ENCODE measurements at places on chromosomes 3 and 15. TPM values are rescaled to one million over a fixed set of nuclear protein-coding genes. Genes with fewer than 3 reads are reported as not detected.
A peak's percentile ranks its signal among the peaks of the same experiment; 100 is the strongest.

Gene CHRFAM7A
- total RNA-seq = not detected

Gene VGLL3
- not detected for total RNA-seq

Gene SNX22
- 0.19 TPM for total RNA-seq

Gene TTC21A
- 1.5 TPM for total RNA-seq

Gene ZBBX
- total RNA-seq = not detected

Gene SLCO3A1
- 3.3 TPM for total RNA-seq

Gene AMOTL2
- not detected for total RNA-seq

Gene TMOD2
- 6.4 TPM for total RNA-seq

Gene SLC7A14
- not detected for total RNA-seq

Gene HDC
- total RNA-seq = 0.95 TPM

GRCh38 chr3:194606941-194607340 is 26.3 kb downstream of the TMEM44 start:
- H3K27ac ChIP-seq = no peak overlapping the region
- no peak for DNase-seq
- no peaks in the 10 kb centered on the region for H3K36me3 ChIP-seq

- no peak for DNase-seq
- no peak overlapping the region for H3K4me3 ChIP-seq
- H3K36me3 ChIP-seq = no peaks in the 10 kb centered on the region
- H3K4me1 ChIP-seq = no peaks in the 10 kb centered on the region
These were observed 6.6 kb downstream of the GRIP2 start for GRCh38 chr3:14533457-14533958.

DNA sequence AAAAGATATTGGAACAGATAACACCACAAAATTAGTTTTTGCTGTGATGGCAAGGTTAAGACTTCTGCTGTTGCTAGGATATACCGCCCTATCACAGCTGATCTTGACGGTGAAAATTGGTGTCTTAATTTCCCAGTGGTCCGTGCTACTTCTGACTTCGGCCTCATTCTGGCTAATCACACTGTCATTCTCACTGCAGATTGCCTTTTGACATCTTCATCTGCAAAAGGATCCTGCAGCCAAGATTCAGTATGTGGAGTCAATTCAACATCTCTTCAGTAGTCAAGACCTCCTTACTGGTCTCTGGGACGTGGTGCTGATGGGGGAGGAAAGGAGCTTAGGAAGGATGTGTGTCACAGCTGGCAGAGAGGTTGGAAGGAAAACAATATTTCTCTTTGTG is 438.6 kb downstream of the WDR72 start:
- no peak for DNase-seq
- H3K27me3 ChIP-seq = no peaks in the 10 kb centered on the region
- H3K4me3 ChIP-seq = no peak overlapping the region
- H3K27ac ChIP-seq = no peak overlapping the region
- H3K4me1 ChIP-seq = no peaks in the 10 kb centered on the region

DNA sequence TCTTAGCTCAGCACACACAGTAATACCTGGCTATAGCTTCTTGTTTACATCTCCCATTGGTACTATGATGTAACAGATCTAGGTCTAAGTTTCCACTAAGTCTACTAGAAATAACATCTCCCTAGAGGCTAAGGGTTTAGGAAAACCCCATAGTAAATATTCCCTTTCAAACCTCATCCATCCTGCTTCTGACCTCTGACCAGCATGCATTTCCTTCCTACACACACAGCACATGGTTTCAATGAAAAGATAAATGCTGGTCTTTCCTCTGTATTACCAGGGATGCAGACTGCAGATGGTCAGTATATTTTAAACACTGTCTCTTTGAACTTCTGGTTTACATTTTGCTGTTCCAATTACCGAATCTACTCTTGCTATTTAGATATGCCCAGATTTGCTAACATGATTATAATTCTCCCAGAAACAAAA is 96.6 kb downstream of the EFL1 start:
- peaks cover 15% of the 10 kb centered on the region for H3K36me3 ChIP-seq
- no peaks in the 10 kb centered on the region for H3K27me3 ChIP-seq
- H3K4me1 ChIP-seq = peaks cover 8% of the 10 kb centered on the region
- H3K27ac ChIP-seq = no peak overlapping the region
- DNase-seq = no peak

- no peak overlapping the region for H3K4me3 ChIP-seq
- H3K36me3 ChIP-seq = no peaks in the 10 kb centered on the region
- no peaks in the 10 kb centered on the region for H3K4me1 ChIP-seq
- no peak overlapping the region for H3K27ac ChIP-seq
- no peaks in the 10 kb centered on the region for H3K27me3 ChIP-seq
These were observed 42.8 kb upstream of the MLF1 start for GRCh38 chr3:158528076-158528674.

GRCh38 chr3:112199622-112200316 is 66.7 kb upstream of the GCSAM start:
- no peaks in the 10 kb centered on the region for H3K36me3 ChIP-seq
- H3K4me3 ChIP-seq = no peak overlapping the region
- H3K27me3 ChIP-seq = no peaks in the 10 kb centered on the region

DNA sequence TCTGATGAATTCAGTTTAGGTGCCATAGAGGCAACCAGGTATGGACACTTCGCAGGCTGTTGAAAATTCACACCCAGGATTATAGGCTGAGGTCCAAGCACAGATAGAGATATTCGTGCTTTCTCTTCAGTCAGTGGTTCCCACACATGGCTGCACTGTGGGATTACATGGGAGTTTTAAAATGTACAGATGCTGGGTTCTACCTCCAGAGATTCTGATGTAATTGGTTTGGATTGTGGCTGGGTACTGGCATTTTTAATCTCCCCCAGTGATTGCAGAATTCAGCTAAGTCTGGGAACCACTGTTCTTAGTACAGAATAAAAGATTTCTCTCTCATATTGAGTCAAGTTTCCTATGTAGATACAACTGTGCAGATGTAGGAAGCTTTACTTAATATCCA is 91.6 kb downstream of the FOXB1 start:
- H3K4me1 ChIP-seq = no peaks in the 10 kb centered on the region
- no peak overlapping the region for H3K4me3 ChIP-seq
- H3K36me3 ChIP-seq = no peaks in the 10 kb centered on the region
- H3K27me3 ChIP-seq = no peaks in the 10 kb centered on the region
- DNase-seq = no peak

DNA sequence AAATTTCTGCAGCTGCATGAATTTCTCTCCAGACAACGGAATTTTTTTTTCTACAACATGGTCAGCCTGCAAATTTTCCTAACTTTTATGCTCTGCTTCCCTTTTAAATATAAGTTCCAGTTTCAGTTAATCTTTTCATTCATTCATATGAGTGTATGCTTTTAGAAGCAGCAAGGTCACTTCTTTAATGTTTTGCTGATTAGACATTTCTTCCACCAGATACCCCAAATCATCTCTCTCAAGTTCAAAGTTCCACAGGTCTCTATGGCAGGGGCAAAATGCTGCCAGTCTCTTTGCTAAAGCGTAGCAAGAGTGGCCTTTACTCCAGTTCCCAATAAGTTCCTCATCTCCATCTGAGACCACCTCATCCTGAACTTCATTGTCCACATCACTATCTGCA is 205.6 kb upstream of the GRM7 start:
- H3K4me3 ChIP-seq = no peak overlapping the region
- no peak for DNase-seq
- no peak overlapping the region for H3K27ac ChIP-seq
- no peaks in the 10 kb centered on the region for H3K4me1 ChIP-seq
- H3K36me3 ChIP-seq = no peaks in the 10 kb centered on the region

GRCh38 chr15:94080416-94080815 is 150.9 kb upstream of the MCTP2 start:
- DNase-seq = no peak
- H3K27me3 ChIP-seq = peaks cover 4% of the 10 kb centered on the region
- no peaks in the 10 kb centered on the region for H3K36me3 ChIP-seq
- no peaks in the 10 kb centered on the region for H3K4me1 ChIP-seq
- H3K27ac ChIP-seq = no peak overlapping the region

DNA sequence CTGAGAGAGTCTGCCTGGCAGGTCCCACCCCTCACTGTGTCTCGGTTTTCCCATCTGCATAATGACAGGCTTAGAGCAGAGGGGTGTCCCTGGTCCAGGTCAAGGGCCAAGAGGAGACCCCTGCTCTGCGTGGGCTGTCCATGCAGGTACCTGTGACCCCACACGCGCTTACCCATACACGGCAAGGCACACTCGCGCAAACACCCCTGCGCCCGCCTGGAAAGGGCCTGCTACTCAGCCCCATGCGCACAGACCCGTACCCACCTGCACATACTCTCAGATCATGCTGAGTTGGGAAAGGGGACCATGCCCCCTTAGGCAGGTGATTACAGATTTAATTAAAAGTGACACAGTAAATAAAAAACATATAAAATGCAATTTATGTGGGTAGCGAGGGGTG is 23.4 kb upstream of the TMEM115 start:
- H3K36me3 ChIP-seq = no peaks in the 10 kb centered on the region
- H3K4me3 ChIP-seq = no peak overlapping the region
- DNase-seq = no peak

DNA sequence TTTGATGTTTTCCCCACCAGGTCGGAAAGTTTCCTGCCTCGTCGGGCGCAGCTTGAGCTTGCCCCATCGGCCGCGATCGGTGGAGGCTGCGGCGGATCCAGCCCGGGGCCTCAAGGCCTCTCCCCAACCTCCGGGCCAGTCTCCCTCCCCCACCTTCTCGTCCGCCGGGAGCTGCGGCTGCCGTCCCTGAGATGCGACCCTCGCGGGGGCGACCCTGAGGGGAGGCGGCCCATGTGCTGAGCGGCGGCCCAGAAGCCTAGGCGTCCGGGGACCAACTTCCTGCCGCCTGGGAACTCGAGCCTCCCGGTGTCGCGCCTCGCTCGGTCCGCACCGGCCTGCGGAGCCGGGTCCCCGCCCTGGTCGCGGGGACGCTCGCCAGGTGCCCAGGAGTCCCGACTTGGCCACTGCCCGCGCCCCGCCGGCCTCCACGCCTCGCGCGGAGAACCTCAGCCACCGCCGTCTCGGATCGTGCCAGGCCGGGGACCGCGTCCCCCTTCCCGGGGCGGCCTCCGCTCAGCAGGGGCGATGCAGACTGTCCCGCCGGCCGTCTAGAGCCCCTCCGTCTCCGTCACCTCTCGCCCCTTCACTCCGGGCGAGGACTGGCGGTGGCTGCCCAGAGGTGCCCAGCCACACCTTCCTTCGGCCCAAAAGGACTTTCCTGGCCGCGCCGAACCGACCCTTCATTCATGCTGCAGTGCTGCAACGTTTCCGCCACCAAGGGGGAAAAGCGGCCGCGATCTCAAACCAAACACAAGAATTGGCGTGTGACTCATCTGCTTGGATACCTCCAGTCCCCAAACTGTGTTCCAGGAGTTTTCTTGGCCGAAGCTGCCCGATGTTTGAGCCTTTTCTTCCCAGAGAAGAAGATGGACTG is 656 bp downstream of the SLMAP start:
- peak overlapping the region; percentile 92 for H3K27ac ChIP-seq
- peaks cover 22% of the 10 kb centered on the region for H3K36me3 ChIP-seq
- H3K27me3 ChIP-seq = no peaks in the 10 kb centered on the region
- DNase-seq = peak; percentile 61

- H3K4me1 ChIP-seq = no peaks in the 10 kb centered on the region
- H3K27ac ChIP-seq = no peak overlapping the region
- no peaks in the 10 kb centered on the region for H3K36me3 ChIP-seq
- no peak for DNase-seq
- H3K4me3 ChIP-seq = no peak overlapping the region
- H3K27me3 ChIP-seq = no peaks in the 10 kb centered on the region
These were observed 30.7 kb downstream of the LRTM1 start for GRCh38 chr3:54897028-54897711.

GRCh38 chr15:42385206-42385979 is 26.1 kb downstream of the CAPN3 start:
- H3K4me1 ChIP-seq = no peaks in the 10 kb centered on the region
- peak; percentile 64 for DNase-seq
- no peaks in the 10 kb centered on the region for H3K27me3 ChIP-seq
- H3K4me3 ChIP-seq = no peak overlapping the region
- peaks cover 2% of the 10 kb centered on the region for H3K36me3 ChIP-seq

DNA sequence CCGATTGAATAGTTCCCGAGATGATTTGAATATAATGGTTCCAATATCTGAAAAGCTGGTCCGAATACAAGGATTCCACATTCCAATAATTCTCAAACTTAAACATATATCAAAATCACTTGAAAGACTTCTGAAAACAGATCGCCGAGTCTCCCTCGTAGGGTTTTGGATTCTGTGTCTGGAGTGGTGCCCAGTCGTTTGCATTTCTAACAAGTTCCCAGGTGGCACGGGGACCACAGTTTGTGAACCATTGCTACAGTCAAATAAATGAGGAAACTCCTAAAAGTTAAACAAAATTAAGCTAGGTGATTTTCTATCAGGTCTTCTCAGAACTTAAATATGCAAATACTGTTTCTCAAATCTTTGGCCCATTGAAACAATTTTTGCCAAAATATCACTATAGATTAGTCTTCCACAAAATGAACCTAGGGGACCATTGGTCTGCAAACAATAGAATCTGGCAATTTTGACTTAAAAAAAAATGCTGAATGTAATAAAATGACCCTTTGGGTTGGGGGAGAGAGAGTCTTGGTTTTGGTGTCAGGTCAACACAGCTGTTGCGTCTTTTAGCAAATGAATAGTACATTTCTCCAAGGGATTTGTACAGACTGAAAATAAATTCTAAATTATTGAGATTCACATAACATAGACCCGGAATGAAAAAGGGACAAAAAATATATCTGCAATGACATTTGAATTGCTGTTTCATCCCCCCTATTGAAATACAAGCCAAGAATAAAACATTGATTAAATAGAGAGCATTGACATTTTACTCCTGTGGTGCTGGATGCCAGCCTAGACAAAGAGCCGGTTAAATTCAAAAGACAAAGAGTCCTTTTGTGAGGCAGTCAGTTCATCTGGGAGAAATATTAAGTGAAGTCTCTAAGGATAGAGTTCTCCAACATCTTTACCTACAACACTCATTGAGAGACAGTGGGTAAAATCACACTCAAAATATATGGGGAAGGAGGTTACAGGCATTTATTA is 175.7 kb upstream of the ADAMTS9 start:
- H3K27me3 ChIP-seq = no peaks in the 10 kb centered on the region
- no peak overlapping the region for H3K4me3 ChIP-seq
- H3K27ac ChIP-seq = no peak overlapping the region
- H3K36me3 ChIP-seq = no peaks in the 10 kb centered on the region
- no peaks in the 10 kb centered on the region for H3K4me1 ChIP-seq

DNA sequence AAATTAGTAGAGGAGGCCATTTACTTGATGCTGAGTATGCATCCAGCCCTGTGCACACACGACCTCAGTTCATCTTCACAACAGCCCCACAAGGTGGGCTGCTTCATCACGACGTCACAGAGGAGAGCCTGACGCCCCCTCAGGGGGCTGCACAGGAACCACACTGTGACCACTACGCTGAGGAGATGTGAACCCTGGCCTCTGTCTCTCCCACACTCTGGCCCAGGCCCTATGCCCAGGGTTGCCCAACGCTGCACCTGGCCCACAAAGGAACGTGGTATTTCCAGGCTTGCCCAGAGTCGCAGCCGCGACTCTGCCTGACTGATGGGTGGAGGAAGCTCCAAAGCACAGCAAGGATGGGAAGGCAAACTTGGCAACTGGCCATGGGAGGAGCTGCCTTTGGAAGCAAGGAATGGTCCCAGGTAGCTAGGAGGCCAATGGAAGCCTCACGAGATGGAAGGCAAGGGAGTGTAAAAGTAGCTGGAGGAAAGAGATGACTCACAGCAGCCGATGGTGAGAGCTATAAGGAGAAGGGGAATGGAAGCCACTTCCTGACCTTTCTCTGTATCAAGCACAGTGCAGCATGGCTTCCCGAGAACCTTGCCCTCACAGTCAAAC is 226.0 kb downstream of the KLF13 start:
- H3K4me1 ChIP-seq = peaks cover 16% of the 10 kb centered on the region
- DNase-seq = no peak
- peaks cover 10% of the 10 kb centered on the region for H3K27me3 ChIP-seq
- H3K36me3 ChIP-seq = no peaks in the 10 kb centered on the region
- H3K4me3 ChIP-seq = no peak overlapping the region

Measured in activated naive CD4-positive, alpha-beta T cell treated with anti-CD3 and anti-CD28 coated beads for 36 hours (primary cell).